NCI-H1436 treated with DMSO at 0.1 percent for 48 hours (cell line): ENCODE measurements at places on chromosomes 7 and 10.

GRCh38 chr7:98913612-98914011 lies 35.3 kb downstream of the TRRAP start:
- no peak for DNase-seq

DNA sequence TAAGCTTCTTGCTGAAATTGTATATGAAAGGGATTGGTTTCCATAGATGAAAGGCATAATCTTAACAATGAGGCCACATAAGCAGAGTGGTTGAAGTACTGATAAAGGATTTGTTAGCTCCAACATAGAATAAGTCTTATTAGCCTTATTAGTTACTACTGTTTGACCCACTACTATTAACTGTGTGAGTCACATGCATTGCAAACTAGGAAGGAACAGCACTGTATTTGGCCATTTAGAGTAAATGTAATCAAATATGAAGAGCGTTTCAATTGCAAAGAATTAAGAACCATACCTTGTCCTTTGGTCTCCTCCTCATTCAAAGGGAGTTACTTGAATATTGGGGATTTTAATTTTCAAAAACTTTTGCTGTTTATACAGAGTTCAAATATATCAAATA lies 428.9 kb downstream of the MDFIC start:
- DNase-seq = no peak

DNA sequence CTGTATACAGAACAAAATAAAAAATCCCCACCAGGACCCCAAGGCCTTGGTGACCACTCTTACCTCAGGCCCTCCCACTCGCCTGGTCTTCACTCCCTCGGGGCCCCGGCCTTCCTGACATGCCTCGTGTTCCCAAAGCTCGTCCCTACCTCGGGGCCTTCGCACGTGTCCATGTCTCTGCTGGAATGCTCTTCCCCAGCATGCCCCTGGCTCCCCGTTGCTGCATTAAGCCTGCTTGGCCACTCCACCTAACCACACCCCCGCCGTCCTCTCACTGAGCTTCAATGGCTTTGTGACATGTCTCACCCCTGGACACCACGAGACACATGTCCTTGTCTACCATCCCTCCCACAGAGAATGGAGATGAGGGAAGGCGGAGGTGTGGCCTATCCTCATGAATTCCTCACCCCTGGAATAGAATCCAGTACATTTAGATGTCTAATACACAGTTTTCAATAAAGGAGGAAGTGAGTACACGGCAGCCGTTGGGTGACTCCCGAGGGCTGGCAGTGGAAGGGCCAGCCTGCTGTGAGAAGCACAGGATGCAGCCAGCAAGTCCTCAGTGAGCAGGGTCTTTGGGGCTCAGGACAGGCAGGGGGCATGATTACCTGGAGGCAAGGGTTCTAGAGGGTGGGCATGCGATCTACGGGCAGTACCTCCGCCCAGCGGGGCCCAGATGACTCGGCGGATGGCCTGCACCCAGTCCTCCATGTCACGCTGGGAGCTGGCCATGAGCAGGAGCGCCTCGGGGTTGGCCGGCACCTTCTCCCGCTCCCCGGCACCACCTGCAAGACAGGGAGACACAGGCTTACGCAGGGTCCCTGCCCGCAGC lies 125.7 kb downstream of the ARHGAP22 start:
- DNase-seq = no peak

GRCh38 chr7:100433276-100433591 lies 3.1 kb downstream of the PPP1R35 start:
- DNase-seq = no peak

- DNase-seq = no peak
Measured at GRCh38 chr7:50317221-50317678, 12.7 kb downstream of the IKZF1 start.

GRCh38 chr10:68419376-68419775 lies 12.3 kb upstream of the RUFY2 start:
- DNase-seq = no peak
